ENCODE measurements at places on chromosomes 4 and X.
A peak's percentile ranks its signal among the peaks of the same experiment; 100 is the strongest.

- peak; percentile 77 for DNase-seq
Observed at GRCh38 chr4:139528377-139529005, 27.5 kb downstream of the SETD7 start.

DNA sequence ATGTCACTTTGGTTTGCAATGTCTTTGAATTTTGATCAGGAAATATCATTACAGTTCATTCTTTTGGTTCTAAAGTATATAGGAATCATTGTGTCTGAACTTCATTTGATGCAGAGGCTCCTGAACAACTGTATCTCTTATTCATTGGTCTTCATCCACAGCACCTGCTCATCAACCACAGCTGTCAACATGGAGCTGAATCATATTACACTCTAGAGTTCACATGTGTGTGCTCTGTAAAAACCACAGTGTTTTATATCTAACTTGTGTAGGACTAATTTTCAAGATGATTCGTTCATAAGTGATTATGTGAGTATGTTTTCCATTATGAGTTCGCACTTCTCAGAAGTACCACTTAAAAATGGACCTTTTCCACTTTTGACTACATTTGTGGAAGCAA is 643.3 kb upstream of the FAM241A start:
- DNase-seq: peak; percentile 54

- peak; percentile 65 for DNase-seq
Observed at GRCh38 chrX:102659790-102660757, 8.8 kb downstream of the GPRASP1 start.

DNA sequence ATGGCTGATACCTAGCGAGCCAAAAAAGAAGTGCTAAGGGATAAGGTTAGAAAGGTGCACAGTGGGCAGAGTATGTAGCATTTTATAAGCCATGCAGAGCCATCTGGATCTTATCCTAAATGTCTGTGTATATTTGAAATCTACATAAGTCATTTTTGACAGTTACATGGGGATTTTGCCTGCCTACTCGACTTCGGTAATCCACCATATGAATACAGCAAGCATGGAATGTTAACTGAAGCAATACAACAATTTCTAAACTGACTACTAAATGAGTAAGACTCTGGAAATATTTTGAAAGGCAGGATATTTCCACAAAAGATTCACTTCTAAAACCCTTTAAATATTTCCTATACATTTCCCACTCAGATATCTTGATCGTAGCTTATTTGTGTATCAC is 122.5 kb downstream of the KCNIP4 start:
- peak; percentile 10 for DNase-seq

- DNase-seq: no peak
Observed at GRCh38 chrX:66000628-66001272, 39.1 kb downstream of the VSIG4 start.

DNA sequence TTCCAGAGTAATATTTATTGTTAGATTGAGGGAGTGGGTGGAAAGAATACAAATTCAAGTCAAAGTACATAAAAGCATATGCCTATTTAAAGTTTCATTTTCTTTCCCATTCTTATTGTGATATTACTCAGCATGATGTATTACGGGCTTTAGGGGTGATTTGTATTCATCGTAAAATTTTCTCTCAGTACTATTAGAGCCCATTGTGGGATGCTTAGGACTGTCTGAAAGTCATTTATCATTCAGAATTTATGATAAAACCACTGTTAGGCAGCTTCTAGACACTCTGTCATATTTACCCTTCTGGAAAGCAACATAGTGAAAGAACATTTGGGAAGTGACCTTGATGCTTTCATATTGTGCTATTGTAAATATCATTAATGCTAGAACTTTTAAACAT is 45.9 kb downstream of the AGA start:
- DNase-seq: no peak

GRCh38 chrX:102768987-102769761 is 48.6 kb downstream of the GPRASP3 start:
- peak; percentile 86 for DNase-seq

DNA sequence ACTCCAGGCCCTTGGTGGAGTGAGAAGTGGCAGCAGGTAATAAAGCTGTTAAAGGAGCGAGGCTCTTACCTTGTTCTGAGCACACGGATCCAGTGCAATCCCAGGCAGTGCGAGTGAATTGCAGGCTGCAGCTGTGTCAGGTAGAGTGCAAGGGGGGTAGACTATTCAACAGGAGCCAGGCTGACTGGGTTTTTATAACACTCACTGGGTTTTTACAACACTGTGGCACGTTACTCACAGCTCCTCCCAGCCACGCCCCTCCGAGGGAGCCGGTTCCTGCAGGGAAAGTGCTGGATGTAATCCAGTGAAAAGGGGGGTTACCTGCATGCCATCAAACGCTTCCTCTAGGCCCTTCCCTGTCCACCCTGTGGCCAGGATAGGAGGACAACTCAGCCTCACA is 358 bp downstream of the FGFBP1 start:
- no peak for DNase-seq

GRCh38 chr4:41712425-41712824 is 36.1 kb downstream of the PHOX2B start:
- no peak for DNase-seq

- peak; percentile 4 for DNase-seq
Observed at GRCh38 chrX:120428309-120428708, 40.8 kb downstream of the LAMP2 start.

DNA sequence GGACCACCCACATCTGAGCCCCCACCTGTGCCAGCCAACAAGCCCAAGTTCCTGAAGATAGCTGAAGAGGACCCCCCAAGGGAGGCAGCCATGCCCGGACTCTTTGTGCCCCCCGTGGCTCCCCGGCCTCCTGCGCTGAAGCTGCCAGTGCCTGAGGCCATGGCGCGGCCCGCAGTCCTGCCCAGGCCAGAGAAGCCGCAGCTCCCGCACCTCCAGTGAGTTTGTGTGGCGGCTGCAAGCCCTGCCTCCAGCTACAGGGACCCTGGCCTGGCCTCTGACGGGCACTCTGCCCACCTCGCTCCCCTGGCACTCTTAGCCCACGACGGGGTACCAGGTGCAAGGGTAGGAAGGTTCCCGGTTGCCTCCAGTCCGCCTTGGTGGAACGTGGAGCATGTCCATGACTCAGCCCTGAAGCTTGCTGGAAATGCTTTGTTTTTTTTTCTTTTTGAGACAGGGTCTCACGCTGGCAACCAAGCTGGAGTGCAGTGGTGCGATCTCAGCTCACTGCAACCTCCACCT is 13.7 kb upstream of the ADD1 start:
- no peak for DNase-seq

DNA sequence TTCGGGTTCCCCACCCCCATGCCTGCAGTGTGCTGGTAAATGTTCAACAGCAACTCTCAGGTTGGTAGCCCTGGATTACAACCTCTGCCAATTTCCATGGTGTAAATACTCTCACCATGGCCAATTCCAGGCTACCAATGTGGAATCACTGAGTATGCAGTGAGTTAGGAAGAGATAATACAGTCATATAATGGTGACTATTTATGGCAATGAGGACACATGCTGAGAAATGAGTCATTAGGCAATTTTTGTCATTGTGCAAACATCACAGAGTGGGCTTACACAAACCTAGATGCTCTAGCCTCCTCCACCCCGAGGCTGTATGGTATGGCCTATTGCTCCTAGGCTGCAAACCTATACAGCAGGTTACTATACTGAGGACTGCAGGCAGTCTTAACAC is 4.6 kb upstream of the CLDN24 start:
- peak; percentile 53 for DNase-seq

- no peak for DNase-seq
Observed at GRCh38 chr4:79177388-79177787, 148.5 kb downstream of the NAA11 start.

DNA sequence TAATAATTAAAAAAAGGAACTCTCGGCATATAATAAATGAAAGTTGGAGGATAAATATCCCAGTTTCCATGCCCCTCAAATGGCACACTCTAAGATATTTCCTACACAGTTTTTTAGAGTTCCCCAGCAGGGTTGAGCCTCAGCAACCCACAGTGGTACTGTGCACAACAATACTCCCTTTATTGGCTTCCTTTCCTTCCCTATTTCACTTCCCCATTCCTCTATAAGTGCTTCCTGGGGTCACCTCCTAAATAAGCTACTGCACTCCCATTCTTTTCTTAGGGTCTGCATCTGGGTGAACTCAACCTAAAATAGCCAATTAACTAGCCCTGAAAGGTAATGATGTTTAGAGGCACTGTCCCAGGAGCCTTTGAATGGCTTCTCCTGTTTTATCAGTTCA is 76.4 kb upstream of the NHS start:
- no peak for DNase-seq

DNA sequence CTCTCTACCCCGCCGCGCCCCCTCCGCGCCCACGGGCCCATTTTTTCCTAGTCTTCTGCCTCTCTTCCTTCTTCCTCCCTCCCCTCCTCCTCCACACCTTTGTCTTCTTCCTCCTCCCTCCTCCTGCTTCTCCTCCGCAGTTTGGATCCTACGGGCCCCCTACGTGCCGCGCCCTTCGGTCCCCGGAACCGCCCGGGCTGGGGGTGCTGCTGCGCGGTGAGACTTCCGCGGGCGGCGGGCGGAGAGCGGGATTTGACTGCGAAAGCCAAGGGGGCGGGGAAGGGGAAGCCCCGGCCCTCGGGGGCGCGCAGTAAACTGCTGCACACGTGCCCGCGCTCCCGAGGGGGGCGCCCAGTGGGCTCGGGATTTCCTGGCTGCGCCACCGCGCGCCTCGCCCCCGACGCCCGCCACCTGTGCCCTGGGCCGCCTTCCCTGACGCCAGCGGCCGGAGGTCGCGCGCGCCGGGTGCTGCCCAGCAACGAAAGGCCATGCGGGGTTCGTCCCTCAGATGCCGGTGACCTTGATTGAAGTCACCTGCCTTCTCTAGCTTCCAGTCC is 3.3 kb upstream of the NKX3-2 start:
- no peak for DNase-seq

DNA sequence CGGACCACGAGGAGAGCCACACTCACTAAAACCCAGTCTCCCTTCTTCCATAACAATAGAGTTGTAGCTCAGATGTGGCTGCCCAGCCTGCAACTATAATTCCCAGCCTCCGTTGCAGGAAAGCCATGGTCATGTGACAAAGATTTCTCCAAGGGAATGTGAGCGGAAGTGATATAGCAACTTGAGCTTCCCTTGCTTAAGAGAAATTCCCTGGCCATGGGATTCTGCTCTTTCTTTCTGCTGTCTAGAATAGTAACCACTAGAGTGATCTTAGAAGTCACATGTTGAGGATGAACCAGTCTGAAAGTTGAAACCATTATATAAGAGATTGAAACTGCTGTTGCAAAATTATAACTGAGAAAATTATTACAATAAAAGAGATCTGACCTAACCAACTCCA is 86.4 kb upstream of the MED14 start:
- DNase-seq: no peak

DNA sequence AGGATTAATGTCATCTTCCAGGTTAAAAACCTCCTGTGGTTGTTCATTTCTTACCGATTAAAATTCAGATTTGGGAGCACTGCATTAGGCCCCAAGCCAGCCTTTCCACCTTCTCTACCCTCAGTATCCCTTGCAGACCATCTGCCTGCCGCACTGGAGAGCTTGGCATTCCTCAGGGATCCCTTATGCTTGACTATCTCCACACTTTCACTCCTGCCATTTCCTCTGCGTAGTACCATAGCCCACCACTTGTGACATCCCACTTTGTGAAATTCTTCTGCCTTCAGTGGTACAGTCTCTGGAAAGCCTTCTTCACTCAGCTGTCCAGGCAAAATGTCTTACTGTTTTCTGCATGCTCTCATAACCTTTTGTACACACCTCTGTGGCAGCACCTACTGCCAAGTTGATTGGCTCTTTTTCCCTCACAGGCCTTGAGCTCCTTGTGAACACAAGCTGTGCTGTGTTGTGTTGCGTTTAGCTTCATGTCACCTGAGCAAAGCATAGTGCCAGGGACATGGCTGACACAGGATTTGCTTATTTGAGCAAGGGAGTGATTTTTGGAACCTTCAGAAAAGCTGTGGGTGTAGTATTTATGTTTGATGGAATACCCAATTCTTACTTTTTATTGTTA is 156.4 kb downstream of the ARX start:
- DNase-seq: no peak

DNA sequence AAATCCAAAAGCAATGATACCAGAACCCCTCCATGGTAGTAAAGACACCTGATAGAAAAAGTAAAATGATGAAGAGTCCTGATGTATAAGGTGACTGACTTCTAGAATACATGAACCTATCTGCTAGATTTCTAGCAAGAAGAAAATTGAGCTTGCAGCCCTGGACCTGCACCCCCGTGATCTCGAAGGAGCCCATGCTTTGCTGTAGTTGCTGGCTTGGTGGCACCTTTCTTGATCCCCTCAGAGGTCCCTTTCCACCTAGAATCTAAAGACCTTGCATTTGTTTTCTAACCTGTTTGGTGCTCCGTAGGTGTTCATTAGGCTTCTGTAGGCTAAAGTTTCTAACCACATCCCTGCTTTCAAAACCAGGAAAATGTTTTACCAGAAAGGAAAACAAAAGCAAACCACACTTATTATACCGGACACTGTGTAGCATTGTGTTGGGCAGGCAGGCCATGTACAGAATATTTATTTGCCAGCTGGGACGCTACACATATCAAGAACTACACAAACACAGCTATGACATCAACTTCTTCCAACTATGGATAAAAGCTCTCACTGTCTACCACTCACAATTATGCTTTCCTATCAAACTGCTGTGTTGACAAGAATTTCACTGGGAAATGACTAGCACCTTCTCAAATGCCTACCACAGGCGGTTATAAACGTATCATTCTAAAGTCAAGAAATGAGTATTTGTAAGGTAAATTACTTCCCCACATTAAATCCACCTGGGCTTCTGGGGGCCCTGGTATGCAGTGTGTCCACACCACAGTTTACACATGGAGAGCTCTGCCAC is 316.2 kb downstream of the UNC5C start:
- no peak for DNase-seq

- DNase-seq: peak; percentile 9
Observed at GRCh38 chrX:111823128-111823527, 52.9 kb upstream of the TRPC5OS start.

GRCh38 chr4:150573534-150573933 is 8.4 kb upstream of the MAB21L2 start:
- DNase-seq: peak; percentile 55

DNA sequence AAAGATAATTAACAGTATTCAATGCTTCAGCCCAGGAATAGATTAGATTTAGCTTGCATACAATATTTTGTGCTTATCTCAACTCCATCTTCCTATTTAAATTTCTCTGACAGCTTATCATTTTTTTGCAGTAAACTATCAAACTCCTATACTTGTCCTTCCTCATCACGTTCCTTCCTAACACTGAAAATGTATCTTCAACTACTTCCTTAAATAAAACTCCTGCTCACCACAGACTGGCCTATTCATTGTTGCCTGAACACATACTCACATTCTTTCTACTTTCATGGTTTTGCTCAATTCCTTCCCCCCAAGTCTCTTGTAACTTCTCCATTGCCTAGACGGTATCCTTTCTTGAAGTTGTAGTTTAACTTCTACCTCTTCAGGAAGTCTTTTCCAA is 28.5 kb upstream of the PTPN13 start:
- DNase-seq: no peak

GRCh38 chr4:41967392-41967791 is 14.2 kb upstream of the DCAF4L1 start:
- DNase-seq: no peak

DNA sequence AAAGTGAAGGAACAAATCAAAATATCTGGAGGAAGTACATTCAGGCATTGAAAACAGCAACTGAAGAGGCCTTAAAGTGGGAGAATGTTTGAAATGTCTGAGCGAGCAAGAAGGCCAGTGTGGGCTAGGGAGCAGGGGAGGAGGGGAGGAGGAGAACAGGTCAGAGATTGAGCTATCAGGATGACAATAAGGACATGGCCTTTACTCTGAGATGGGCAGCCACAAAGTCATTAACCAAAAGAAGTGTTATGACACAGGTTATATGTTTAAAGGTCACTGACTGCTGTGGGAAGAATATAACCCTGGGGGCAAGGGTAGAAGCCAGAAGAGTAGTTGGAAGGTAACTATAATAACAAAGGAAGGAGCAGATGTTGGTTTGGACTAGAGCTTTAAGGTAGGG is 315.4 kb downstream of the INPP4B start:
- DNase-seq: no peak

All from fibroblast of skin of right quadriceps (primary cell).